ENCODE measurements at places on chromosomes 11 and 22.

DNA sequence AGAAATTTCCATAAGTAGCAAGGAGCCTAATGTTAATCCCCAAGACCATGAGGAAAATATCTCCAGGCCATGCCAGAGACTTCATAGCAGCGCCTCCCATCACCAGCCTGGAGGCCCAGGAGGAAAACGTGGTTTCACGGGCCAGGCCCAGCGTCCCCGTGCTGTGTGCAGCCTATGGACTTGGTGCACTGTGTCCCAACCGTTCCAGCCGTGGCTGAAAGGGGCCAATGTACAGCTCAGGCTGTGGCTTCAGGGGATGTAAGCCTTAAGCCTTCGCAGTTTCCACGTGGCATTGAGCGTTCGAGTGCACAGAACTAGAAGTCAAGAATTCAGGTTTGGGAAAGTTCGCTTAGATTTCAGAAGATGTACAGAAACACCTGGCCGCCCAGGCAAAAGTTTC lies 510.7 kb downstream of the CNTN5 start:
- no peak for DNase-seq

DNA sequence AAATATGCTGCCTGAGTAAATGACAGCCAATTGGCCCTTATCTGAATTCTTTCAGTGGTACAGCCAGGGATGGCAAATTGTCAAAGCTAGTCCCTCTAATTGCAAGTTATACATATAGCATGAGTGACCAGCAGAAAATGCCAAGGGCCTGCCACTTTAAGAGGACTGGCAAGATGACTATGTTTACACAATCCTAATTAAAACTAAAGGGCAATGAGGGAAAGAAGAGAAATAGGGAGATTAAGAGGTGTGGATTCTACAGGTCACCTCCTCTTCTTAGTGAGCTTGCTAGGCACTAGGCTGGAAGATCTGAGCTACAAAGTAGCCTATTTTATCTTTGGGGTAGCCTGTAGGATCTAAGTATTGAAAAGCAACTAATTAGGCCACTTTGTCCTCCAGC lies 13.5 kb downstream of the NUMA1 start:
- DNase-seq, result no peak

DNA sequence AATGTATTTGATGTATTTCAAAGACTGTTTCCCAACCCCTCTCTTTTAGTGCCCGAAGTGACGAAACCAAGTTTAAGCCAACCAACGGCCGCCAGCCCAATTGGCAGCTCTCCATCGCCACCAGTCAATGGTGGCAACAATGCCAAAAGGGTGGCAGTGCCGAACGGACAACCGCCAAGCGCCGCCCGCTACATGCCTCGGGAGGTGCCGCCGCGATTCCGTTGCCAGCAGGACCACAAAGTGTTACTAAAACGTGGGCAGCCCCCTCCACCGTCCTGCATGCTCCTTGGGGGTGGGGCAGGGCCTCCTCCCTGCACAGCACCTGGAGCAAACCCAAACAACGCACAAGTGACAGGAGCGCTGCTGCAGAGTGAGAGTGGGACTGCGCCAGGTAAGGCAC lies 84.1 kb downstream of the TNRC6B start:
- no peak for DNase-seq

DNA sequence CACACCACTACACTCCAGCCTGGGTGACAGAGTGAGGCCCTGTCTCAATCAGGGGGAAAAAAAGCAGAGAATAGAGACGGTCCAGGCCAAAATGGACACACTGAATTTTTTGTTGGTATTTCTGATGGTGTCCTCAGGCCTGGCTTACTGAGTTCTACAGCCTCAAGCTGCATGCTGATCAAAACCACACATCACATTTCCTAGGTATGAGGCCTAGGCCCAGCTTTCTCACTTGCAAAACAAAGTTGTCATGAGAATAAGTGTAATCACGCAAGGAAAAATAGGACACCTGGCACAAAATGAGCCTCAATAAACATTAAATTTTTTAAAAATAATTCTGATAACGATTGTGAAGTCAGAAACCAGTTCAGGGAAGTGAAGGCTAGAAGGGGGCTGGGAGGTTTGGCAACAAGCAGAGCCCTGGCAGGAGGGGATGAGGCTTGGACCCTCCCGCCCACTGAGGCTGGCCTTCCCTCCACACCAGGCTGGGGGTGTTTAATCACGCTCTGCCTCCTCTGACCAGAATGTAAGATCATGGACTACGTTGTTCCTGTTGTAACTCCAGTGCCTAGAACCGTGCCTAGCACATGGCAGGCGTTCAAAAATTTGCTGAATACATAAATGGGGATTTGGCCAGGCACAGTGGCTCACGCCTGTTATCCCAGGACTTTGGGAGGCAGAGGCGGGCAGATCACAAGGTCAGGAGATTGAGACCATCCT lies 18.1 kb downstream of the PACSIN2 start:
- no peak for DNase-seq

DNA sequence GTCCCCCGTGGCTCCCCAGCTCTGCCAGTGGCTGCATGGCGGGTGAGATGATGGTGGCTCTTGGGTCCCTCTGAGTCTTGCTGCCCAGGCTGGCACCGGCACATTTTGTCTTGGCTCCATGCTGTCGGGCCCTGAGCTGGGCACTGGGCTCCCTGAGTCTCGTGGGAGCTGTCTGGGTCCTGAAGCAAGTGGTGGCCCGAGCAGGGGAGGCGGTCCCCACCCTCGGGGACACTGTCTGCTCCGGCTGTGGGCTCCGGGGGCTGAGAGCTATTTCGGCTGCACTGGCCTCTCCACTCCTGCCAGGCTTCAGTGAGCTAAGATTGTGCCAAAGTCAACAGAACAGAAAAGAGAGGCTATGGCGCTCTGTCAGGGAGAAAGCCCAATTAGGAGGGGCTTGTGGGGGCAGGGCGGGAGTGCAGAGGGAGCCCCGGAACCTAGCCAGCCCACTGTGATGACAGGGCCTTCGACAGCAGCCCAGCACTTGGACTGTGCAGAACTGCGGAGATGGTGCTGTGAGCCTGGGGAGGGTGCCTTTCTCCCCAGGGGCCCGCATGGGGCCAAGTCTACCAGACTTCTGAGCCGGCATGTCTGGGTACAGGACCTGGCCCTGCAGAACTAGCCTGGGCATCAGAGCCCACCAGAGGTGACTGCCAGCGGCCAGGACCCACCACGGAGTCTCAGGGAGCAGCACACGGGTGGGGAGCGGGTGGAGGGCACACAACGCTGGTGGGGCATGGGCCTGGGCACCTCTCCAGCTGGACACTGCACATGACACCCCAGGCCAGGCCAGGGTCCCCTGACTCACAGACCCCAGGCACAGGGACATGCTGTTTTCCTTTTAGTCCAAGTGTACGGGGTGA lies 38.0 kb downstream of the RTN4R start:
- DNase-seq, result no peak

DNA sequence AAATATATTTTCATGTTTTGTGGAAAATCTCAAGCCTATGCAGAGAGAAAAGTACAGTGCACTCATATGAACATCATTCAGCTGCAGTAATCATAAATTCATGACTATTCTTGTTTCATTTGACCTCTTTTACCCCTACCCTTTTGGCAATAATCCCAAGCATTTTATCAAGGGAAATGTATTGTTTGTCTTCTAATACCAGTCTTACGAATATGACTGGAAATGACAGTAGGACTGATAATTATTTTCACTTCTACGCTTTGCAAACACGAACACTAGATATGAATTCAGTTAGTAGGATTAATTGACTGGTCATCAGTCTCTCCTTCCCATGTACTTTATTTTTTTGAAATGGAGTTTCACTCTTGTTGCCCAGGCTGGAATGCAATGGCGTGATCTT lies 90.3 kb downstream of the MTMR3 start:
- no peak for DNase-seq

DNA sequence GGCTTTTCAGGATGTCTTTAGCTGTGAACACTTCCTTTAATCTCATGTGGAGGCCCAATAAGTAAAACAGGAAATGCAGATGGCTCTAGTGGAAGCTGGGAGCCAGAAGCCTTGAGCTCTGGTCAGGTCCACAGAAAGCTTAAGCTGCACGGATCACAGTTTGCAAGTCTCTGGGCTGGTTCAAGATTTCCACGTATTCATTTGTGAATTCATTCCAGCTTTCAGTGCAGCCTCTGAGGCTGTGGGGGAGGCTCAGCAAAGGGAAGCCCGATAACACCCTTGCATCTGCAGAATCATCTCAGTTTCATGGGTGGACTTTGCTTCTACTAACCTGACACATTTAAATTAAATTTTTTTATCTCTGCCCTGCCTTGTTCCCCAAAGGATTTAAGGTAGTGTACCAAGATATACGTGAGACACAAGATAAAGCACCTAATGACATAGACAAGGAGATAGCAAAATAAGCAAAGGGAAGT lies 65.6 kb downstream of the ISX start:
- no peak for DNase-seq

DNA sequence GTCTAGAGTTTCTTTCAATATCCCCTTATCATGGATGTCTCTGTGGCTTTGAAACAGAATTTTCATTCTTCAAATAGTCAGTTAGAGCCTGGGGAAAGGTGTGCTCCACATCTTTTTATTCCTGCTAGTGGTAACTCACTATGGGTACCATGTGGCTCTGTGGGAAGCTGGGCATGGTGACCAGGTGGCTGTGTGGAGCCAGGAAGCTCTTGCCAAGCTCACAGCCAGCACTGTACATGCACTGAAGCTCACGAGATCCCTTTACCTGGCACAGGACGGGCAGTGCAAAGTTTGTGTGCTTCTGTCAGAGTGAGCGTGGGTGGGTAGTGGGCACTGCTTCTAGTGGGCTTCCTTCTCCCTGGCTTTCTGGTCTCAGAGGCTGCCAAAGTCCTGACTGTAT lies 6.3 kb upstream of the KDM4F start:
- no peak for DNase-seq

GRCh38 chr22:17436981-17437412 lies 67.7 kb downstream of the CECR2 start:
- DNase-seq, result no peak

GRCh38 chr11:112166562-112166961 lies 610 bp upstream of the TEX12 start:
- no peak for DNase-seq

- no peak for DNase-seq
Measured at GRCh38 chr11:1226226-1226985, 3.5 kb downstream of the MUC5B start.

- no peak for DNase-seq
Measured at GRCh38 chr11:123494195-123495050, 64.4 kb downstream of the GRAMD1B start.

GRCh38 chr11:82858133-82858532 lies 42.1 kb downstream of the PRCP start:
- DNase-seq, result no peak

DNA sequence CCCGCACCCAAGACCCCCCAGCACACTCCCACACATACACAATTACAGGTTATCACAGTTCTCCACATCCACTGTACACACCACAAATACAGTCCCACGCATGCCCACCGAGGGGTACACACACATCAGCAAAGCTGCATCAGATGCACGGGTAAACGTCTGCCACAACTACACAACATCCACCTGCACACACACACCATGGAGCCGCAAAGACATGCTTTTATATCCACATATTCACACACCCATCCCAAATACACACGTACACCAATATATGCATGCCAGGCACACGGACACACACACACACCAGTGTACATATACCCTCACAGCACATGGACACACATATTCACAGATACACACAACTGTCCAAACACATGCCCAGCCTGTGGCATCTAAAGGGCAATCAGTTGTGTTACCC lies 5.4 kb upstream of the KCNJ4 start:
- DNase-seq, result no peak

GRCh38 chr11:115469361-115469760 lies 34.9 kb downstream of the CADM1 start:
- DNase-seq, result no peak

GRCh38 chr11:22599458-22599857 lies 26.2 kb downstream of the FANCF start:
- DNase-seq, result no peak

- DNase-seq, result no peak
Measured at GRCh38 chr22:27310966-27311697, 490.4 kb downstream of the MN1 start.

Measured in stimulated activated CD4-positive, alpha-beta T cell treated with anti-CD3 and anti-CD28 coated beads, TNF-alpha, amount 100 ng/mL, for 48 hours (primary cell).